ENCODE measurements at places on chromosomes 5 and 9.

GRCh38 chr5:11420969-11421368, 483.3 kb downstream of the CTNND2 start:
- DNase-seq, result no peak

- no peak for DNase-seq
Measured at GRCh38 chr5:90438100-90438499, 28.5 kb upstream of the CETN3 start.

DNA sequence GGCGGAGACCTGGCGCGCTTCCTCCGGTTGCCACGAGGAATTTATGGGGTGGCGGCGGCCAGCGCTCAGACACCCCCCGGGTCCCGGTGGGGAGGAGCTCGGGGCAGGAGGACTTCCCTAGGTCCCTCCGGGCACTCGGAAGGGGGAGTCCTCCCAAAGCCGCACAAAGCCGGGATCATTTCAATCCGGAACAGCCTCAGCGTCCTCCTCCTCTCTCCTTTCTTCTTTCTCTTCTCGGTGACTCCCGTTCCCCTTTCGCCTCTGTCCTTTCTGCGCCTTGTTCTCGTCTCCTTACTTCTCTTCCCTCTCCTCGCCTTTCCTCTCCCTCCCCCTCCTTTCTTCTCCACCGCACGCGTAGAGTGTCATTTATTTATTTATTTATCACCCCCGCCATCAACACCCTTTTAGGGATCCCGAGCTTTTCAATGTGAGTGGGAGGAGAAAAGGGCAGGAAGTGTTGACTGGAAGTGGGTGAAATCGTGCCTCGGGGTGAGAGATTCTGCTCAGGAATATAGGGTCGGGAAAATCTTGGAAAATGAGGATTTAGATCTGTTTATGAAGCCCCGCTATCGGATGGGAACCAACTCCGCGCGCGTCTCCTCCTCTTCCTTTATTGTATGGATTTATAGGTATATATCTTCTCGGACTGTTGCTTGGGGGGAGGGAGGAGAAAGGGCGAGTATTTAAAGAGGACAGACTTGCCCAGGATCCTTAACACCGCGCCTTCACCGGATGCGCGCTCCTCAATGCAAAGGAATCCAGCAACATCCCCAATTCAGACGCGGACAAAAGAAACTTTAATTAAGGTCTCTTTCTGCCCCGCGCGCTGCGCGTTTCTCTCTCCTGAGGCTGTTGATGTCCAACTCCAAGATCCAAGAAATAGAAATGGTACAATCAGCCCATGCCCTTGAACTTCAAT, 2.0 kb upstream of the ZNF462 start:
- DNase-seq, result no peak

DNA sequence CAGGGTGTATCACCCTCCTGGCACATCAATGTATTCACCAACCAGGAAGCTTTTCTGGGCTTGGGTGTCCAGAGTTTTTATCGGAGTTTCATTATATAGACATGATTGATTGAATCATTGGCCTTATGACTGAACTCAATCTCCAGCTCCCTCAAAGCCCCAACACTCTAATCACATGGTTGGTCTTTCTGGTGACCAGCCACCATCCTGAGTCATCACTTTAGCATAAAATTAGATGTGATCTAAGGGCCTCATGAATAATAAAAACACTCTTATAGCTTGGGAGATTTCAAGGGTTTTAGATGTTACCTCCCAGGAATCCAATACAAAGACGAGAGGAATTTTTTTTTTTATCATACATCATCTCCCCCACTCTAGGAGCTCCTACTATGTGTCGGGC, 7.7 kb upstream of the PBX3 start:
- peak; percentile 22 for DNase-seq

DNA sequence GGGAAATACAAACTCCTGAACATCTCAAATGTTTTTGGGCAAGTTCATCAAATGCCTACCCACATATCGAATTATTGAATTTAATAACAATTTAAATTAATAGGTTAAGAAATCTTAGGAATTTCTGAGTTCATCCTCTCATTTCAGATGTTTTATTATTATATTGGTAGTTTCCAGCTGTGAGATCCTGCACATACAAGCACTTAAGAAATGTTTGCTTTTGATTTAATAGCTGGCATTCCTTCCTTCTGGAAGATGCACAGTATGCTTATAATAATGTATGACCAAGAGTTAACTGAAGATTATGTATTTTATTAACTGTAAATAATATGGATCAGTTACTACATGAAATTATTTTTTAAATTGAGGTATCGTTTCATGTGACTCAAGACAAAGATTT, 13.9 kb downstream of the TNPO1 start:
- DNase-seq, result no peak

- peak; percentile 52 for DNase-seq
Measured at GRCh38 chr9:33852216-33852826, 35.4 kb downstream of the UBE2R2 start.
